Renal cortex interstitium (tissue), 15 donors: ENCODE measurements at places on chromosomes 6 and 20.

- no peak for DNase-seq
These were observed 374.5 kb downstream of the TAF4 start for GRCh38 chr20:61690993-61691838.

GRCh38 chr6:13550656-13551055 lies 23.7 kb upstream of the SIRT5 start:
- no peak for DNase-seq

DNA sequence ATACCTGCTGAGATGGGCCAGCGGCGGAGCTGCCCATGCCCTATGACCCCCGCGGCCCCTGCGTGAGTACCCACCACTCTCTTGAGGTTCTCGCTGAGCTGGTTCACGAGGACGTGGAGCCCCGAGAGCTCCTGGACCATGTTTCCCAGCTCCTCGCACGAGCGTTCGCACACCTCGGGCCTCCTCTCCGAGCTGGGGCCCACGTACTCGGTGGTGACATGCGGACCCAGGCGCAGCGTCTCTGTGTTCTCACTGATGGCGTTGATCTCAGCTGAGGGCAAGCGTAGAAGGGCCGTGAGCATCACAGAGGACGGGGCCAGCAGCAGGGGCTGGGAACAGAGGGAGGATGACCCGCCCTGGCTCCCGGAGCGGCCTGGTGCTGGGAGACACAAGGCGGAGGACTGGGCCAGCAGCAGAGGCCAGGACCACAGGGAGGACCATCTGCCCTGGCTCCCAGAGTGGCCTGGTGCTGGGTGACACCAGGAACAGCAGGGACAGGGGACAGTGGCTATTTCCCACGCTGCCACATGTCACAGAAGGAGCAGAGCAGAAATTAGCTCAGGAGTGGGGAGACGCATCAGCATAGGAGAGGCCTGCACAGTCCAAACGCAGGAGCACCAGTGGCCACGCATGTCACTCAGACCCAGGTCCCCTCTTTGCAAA lies 11.8 kb downstream of the THBS2 start:
- DNase-seq: no peak

GRCh38 chr6:45175272-45175671 lies 152.9 kb upstream of the RUNX2 start:
- DNase-seq: no peak

DNA sequence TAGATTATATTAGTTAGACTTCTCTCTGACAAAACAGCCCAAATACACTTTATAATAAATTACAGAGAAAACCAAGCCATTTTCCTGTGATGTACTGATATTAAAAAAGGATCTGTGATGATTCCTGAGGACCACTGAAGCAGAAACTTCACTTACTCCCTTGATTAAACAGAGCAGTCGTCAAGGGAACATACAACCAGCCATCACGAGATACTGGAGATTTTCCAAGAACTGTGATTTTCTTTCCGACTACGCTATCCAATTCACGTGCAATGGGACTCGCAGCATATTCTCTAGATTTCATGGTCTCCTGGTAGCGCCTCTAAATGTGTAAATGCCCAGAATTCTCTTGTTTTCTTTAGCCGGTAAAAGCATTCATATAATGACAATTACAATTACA lies 377.4 kb downstream of the PHF3 start:
- no peak for DNase-seq

GRCh38 chr6:74597840-74598239 lies 608.0 kb downstream of the COL12A1 start:
- no peak for DNase-seq

GRCh38 chr20:34831936-34832335 lies 6.5 kb upstream of the NCOA6 start:
- DNase-seq: no peak

GRCh38 chr6:24779416-24780016 lies 4.8 kb downstream of the GMNN start:
- no peak for DNase-seq

GRCh38 chr20:50737352-50737751 lies 6.0 kb downstream of the PARD6B start:
- no peak for DNase-seq

- DNase-seq: no peak
These were observed 13.6 kb upstream of the SASH1 start for GRCh38 chr6:148328876-148329555.

GRCh38 chr6:28775052-28775376 lies 148.8 kb downstream of the TRIM27 start:
- DNase-seq: no peak

GRCh38 chr20:56460459-56460858 lies 8.0 kb upstream of the RTF2 start:
- DNase-seq: no peak

DNA sequence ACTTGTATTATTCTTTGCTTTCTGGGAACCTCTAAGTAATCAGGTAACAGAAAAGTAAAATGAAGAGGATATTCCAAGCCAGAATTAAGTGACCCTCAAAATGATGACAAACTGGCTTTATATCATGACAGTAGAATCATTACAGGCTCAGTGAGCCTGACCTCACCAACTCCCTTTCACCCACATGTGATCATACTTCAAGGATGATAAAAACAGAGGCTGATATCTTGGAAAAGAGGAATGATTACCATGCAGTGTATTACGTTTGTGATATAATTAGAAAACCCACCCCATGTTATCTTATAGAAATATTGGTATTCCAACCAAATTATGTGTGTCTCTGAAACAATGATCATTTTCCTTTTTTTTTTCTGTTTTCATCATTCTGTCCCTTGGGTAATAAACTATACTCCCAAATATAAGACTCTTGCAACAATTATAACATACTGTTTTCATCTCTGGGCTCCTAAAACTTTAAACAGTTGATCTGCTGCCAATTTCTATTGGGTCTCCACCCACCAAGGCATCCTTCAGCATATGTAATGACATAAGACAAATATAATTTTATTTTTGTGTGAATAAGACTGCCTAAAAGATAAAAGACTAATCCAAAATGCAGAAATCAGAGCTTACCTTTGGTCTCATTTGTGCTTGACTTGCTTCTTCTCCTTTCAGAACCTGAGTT lies 115.7 kb downstream of the DST start:
- no peak for DNase-seq

DNA sequence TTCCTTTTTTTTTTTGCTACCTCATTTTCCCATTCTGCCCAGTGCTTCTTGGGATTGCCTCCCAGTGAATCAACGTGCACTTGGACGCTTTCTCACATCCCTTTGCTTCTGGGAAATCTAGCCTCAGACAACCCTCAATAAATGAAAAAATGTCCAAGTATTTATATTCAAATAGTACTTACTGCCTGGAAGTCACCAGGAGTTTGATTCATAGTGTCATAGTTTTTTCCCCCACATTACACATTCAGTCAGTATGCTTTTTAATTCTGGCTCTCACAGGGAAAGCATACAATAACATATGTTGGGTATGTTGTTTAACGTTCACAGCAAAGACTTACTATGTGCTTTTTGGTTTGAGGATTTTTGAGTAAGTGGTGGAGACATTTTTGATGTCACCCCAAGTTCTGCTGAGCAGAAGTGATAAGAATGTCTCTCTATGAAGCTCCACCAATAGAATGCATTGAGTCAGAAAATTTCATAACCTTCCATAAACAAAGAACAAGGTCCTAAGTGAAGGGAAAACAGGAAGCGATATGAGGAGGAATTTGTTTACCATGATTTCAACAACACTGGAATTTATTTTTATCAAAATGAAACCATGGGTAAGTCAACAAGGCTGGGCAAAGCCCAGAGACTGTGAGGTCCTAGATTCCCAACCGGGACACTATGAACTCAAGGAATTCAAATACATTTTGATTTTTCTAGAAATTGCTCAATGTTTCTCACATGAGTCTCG lies 301.2 kb upstream of the BMP2 start:
- no peak for DNase-seq

DNA sequence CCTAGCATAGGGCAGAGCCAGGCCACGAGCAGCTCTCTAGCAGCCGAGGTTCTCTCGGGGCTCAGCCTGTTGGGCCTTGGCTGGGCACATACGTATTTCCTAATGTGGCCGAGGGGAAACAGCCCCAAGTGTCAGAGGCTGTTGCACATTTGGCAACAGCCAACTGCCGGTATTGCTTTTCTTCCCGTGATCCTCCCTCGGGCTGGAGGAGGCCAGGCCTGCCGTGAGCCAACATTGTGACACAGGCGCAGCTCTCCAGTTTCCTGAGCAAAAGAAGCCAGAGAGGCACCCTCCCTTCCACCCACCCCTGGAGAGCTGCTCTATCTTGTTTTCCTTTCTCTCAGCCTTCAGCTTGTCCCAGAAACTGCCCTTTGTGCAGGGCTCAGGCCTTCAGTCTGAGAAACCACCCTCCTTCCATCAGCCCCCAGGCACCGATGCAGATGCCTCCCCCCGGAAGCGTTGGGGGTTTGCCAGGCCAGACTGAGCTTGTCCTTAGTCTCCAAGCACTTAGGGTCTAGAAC lies 5.1 kb upstream of the BPI start:
- DNase-seq: no peak

DNA sequence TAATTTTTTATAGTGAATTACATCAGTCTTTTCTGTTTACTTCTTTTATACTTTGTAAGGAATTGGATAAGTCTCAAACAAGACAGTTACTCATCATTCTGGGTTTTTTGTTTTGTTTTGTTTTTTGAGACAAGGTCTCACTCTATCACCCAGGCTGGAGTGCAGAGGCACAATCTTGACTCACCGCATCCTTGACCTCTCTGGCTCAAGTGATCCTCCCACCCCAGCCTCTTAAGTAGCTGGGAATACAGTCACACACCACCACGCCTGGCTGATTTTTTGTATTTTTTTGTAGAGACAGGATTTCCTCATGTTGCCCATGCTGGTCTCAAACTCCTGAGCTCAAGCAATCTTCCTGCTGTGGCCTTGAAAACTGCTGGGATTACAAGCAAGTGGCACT lies 524.3 kb downstream of the EYS start:
- no peak for DNase-seq

DNA sequence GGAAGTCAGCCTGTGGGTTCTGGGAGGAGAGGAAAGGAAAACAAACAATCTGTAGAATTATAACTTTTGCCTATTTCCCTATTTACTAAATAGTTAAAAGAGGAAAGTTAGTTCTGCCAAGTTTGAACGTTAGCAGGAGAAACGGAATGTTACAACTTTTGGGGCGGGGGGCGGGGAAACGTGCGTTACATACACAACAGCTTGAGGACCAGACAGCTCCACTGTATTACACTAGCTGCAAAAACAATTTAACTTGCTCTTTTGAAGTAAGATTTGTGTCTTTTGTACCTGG lies 498 bp upstream of the PRDM1 start:
- no peak for DNase-seq

- no peak for DNase-seq
These were observed 153.3 kb downstream of the PKHD1 start for GRCh38 chr6:51934098-51934497.

DNA sequence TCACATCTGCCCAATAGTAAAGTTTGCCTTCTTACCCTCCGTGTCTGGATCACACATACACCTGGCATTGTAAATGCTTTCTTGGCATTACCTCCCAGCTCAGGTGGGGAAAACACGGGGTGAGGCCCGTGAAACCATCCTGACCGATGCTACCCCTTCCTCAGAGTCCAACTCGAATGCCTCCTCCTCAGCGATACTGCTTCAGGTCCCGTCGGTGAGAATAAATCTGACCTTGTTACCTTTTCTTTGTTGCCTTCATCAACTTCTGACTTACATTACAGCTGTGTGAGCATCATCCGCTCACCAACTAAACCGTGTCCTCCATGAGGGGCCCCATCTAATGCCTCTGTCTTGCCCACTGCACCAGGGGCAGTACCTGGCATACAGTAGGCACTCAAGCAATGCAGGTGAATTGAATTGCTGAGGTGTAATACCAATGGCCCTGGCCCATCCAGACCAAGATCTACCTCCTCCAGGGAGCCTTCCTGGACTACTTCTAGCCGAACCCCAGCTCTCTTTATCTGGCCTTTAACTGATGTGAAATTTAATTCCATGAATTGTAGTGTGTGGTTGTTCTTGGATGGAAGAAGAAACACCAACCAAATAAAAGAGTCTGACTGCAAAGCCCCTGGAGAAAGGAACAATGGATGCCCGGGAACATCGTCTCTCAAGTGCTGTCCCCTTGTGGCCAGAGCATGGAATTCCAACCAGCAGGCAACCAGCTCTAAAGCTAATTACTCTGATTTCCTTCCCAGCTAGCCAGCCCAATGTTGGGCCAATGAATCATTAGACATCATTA lies 141.5 kb downstream of the ANKRD60 start:
- no peak for DNase-seq

DNA sequence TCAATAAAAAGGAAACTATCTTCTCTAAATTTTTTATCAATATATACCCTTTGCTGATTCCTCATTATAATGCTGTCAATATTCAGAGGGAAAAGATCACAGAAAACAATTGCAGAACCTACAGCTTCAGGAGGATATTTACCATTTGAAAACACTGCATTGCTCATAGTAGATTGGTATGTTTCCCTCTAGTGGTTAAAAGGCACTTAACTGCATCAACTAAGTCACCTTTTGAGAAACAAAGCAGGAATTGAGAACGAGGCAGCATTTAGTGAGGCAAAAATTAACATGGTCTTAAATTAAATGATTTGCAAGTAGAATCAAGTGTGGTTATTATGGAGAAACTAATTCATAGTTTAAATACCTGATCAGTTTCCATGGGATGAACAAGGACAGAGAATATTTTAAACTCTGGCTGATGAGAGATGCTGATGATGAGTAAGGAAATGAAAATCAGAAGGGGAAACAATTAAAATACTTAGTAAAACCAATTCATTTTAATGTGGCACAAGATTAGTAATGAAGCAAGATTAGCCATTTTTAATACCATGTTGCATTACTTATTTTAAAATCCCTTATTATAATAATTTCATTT lies 642.1 kb downstream of the EPHA7 start:
- DNase-seq: peak; percentile 27

DNA sequence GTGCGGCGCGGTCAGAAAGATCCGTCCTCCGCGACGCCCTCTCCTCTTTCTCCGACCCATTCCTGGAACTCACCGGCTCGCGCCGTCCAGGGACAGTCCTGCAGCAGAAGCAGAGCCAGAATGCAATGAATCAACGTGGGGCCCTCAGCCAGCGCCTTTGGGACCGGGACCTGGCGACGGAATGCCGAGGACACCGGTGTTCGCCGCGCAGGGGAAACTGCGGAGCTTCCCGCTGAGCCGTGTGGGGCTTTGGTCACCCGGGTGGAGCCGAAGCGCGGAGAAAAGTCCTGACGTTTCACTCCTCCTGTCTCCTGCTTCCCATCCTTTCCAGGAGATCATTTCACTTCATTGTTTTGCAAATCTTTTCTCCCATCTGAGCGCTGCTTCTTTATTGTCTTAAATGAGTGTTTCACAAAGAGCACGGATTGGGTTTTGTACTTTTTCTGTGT lies 26.5 kb downstream of the ULBP1 start:
- DNase-seq: no peak
